Epithelial cell of prostate (primary cell): ENCODE measurements at places on chromosomes 16 and 17.

GRCh38 chr16:59044616-59045015 lies 310.5 kb upstream of the GOT2 start:
- DNase-seq: no peak

GRCh38 chr16:54434859-54435258 lies 148.3 kb upstream of the IRX3 start:
- no peak for DNase-seq

- no peak for DNase-seq
Measured at GRCh38 chr17:78992542-78993212, 13.0 kb upstream of the LGALS3BP start.

DNA sequence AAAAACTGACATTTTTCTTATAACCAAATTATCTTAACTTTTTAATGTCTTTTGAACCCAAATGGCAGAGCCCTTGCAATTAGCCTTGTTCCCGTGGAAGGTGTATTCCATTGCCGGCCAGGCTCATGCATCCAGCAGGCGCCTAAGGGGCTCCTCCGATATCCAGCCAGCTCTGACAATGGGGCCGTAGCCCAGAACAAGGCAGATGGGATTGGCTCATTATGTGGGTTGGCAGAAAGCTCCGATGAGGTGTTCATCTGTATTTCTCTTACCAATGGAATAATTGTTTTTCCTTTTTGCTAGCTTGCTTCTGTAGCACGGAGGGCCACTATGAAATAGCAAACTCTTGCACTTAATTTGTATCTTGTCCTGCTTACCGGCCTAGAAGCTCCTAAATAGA lies 208.2 kb upstream of the CHMP6 start:
- no peak for DNase-seq

- no peak for DNase-seq
Measured at GRCh38 chr17:2713881-2714280, 2.3 kb upstream of the CLUH start.

DNA sequence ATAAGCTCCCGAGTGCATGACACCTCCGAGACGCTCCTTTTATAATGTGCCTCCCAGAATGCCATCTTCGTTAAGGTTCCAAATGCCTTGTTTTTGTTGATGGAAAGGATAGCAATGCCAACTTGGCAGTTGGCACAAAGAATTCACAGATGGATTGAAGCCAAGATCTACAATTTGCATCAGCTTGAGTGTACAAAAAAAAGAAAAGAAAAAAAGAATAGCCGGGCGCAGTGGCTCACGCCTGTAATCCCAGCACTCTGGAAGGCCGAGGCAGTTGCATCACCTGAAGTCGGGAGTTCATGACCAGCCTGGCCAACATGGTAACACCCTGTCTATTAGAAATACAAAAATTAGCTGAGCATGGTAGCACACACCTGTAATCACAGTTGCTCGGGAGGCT lies 7.6 kb downstream of the TBC1D16 start:
- DNase-seq: no peak

DNA sequence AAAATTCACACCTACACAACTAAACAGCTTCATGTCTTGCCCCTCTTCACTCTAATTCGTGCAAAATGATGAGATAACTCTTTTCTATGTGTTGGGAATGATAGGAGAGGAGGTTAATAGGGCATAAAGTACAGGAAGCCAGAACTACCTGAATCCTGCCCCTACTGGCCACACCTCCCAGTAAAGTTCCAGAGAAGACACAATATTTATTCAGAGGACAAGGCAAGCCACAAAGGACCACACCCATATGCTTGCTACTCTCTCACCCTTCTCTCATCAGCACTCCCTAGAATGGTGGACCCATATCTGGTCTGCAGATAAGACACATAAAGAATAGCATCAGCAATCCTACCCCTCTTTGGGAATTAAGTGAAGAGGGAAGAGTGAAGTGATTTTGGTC lies 74.6 kb downstream of the ZNF18 start:
- no peak for DNase-seq

DNA sequence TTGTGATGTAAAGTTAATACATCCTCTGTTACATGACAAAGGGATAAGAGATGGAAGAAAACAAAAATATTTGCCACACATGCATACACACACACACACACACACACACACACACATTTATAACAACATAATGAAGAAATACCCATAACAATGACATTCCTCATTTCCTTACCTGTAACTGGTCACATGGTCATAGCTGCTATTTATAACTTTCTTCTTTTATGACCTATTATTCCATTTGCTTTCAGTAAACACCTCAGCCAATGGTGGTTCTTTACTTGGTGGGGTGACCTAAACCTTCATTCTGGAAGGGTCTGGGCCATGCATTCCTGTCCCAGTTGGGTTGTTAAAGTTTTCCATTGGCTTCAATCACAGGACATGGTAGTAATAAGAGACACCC lies 5.3 kb downstream of the MT2A start:
- DNase-seq: no peak

- peak; percentile 83 for DNase-seq
Measured at GRCh38 chr17:31274252-31274651, 22.8 kb downstream of the OMG start.

- DNase-seq: no peak
Measured at GRCh38 chr17:36761203-36761950, 160.0 kb downstream of the MRM1 start.

DNA sequence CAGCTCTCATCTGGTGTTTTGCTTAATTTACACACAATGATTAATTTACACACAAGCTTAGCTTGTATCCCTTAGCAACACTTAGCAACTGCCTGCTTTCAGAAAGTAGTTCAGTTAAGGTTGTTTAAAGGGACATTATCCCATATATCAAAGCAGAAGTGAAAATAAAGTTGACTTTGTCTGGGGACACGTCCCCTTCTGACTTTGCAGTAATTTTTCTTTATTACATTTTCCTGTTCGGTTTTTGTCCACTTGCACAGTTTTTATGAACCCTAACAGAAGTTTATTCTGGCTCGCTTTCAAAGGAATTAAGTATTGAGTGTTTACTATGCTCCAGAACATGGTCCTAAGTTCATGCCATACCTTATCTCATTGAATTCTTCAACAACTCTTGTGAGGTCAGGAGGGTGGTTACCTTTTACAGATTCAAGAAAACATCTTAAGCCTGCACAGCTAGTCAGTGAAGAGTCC lies 41.5 kb downstream of the ARHGAP44 start:
- no peak for DNase-seq

GRCh38 chr17:16442594-16443510 lies 27.5 kb downstream of the TRPV2 start:
- DNase-seq: no peak
